ENCODE measurements at places on chromosomes 5 and 9. TPM values are rescaled to one million over a fixed set of nuclear protein-coding genes. Genes with fewer than 3 reads are reported as not detected.

Gene THBS4
- total RNA-seq, result 1.00 TPM

Gene CCDC152
- 0.21 TPM for total RNA-seq

Gene SOX30
- total RNA-seq, result not detected

Gene ANKRD31
- 0.34 TPM for total RNA-seq

Gene GNA14
- not detected for total RNA-seq

Gene ST8SIA4
- total RNA-seq, result 2.7 TPM

Gene DNAH5
- total RNA-seq, result 0.50 TPM

Gene NUP155
- 36.6 TPM for total RNA-seq

Gene PCA3
- not detected for total RNA-seq

Gene SLC24A2
- under 0.01 TPM for total RNA-seq

Gene PITX1
- total RNA-seq, result 191 TPM

Gene FXN
- 8.1 TPM for total RNA-seq

Gene LHFPL2
- total RNA-seq, result 59.8 TPM

Gene SLC36A3
- not detected for total RNA-seq

Gene FRMD3
- total RNA-seq, result 0.43 TPM

Gene DDX4
- total RNA-seq, result under 0.01 TPM

Gene FGD3
- total RNA-seq, result 0.34 TPM

Gene SPINK13
- not detected for total RNA-seq

Gene SLIT3
- 1.4 TPM for total RNA-seq

Gene ADGRD2
- total RNA-seq, result 0.34 TPM

Gene LCNL1
- not detected for total RNA-seq

Gene CSF2
- total RNA-seq, result 0.50 TPM

Gene GAS1
- total RNA-seq, result 0.34 TPM

Gene CTSL
- total RNA-seq, result 167 TPM

Gene PRRT1B
- not detected for total RNA-seq

Gene ENTPD2
- total RNA-seq, result 3.1 TPM

Gene WDR36
- 69.4 TPM for total RNA-seq

Measured in nasal cavity respiratory epithelium epithelial cell of viscerocranial mucosa (primary cell).